Stimulated activated CD4-positive, alpha-beta T cell treated with anti-CD3 and anti-CD28 coated beads, Interleukin-15, amount 100 ng/mL, for 24 hours (primary cell): ENCODE measurements at places on chromosomes 2 and 18.

DNA sequence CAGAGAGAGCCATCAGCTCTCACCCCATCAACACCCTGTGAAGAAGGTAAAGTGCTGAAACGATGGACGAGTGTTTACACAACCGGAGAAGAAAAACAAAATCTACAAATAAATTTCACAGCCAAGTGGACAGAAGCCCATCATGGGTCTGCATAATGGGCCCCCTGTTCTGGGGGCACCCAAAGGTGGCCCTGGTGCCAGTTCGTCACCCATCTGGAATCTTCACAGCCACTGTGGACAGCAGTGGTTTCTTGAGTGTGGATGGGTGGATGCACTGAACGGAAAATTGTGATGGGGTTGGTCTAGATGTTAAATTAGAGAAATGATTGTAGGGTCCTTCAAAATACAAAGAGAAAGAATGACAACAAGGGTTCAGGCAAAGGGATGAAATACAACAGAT is 38.8 kb downstream of the ANKMY1 start:
- no peak for DNase-seq

- no peak for DNase-seq
These were observed 55.6 kb downstream of the TGFA start for GRCh38 chr2:70498054-70498453.

DNA sequence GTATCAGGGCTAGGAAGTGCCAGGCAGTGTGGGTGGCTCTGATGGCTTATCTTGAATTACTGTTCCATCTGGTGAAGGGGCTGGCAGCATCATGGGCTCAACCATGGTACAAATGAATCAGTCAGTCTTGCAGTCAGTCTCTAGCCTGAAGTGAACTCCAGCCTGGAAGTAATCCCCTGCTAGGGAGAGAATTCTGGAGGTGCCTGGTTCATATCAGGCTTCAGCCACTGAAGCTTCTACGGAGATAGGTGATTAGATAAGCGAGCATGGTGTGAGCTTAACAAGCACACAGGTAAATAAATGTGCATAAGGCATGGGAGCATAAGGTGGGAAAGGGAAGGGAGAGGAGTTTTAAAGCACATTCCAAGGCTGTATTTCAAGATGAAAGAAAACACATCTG is 541.7 kb downstream of the MBD2 start:
- no peak for DNase-seq

DNA sequence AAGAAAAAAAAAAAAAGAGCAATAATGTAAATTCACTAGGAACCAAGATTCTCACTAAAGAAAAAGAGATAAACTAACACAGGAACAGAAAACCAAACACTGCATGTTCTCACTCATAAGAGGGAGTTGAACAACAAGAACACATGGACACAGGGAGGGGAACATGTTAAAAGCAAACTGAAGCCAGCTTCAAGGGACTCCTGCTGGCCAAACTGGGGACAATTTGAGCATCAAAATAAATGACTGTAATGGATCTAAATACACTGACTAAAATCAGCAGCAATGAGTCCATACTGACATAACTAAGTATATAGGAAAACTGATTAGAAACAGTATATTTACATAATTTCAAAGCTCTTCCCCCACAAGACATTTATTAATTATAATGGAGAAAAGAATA is 73.0 kb downstream of the FARSB start:
- DNase-seq: no peak

- DNase-seq: peak; percentile 5
These were observed 27.9 kb downstream of the RMND5A start for GRCh38 chr2:86747711-86748639.

DNA sequence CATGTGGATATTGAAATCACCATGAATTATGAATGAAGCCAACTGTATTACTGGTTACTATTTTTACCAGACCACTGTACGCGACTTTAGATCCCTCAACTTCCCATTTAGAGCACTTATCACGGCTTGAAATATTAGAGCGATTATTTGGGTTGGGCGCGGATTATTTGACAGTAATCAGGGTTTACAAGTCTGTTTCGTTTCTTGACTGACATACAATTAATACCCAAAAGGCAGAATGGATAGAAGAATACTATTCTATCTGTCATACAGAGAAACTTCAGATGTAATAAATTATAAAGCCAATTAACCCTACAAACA is 496 bp upstream of the NAPG start:
- DNase-seq: no peak

GRCh38 chr2:218028562-218029348 is 26.0 kb upstream of the TNS1 start:
- no peak for DNase-seq

DNA sequence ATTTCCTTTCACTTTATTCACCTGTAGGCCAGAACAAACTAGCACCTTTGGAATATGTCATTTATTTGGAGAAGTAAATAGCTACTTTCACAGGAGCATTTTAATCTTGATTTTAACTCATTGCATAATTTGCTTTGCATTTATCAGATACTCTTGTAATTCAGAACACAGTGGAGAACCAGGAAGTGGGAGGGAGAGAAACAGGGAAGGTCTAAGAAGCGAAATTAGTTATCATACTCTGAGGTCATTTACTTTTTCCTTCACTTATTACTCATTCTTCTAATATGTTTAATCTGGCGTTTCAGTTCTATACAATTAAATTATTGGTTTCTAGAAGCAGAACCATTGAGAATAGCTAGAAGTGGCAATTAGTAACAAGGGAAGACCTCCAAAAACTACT is 20.7 kb downstream of the RBM44 start:
- no peak for DNase-seq

GRCh38 chr2:115105966-115106365 is 663.5 kb downstream of the DPP10 start:
- DNase-seq: no peak

DNA sequence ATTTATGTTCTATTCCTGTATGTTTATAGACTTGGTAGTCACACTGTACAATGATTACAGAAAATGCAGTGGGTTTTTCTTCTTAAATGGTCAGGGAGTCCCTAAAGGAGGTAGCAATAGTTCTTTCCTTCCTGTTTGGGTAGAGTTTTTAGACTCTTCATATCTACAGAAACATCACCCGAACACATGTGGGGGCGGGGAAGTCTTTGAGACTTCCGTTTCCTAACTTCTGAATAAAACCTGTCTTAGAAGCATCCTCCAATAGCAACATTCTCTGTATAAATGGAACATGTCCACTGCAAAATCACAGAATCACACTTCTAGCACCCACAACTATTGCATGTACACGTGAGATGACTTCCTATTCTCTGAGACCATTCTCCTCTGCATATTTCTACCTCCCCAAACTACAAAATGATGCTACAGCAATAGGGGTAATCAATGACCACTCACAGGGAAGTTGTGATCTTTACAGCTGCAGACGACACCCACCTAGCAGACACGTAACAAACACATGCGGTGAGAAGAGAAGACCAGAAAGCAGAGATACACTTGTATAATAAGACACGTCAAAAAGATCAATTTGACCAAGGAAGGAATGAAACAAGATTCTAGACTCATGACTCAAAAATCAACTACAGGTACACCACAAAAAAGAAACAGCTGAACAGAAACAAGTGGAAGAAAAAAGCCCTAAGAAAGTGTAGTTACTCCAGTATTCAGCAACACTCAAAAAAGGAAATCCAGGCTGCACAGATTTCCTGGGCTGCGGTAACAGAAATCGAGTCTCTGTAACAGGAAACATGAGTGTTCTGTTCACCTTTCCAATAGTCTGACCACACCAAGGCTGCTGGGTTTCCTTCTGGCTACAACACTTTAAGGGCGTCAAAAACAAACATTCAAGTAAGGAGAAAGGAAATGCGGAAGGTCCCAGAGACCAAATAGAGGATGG is 120.4 kb downstream of the ZNF516 start:
- peak; percentile 68 for DNase-seq

DNA sequence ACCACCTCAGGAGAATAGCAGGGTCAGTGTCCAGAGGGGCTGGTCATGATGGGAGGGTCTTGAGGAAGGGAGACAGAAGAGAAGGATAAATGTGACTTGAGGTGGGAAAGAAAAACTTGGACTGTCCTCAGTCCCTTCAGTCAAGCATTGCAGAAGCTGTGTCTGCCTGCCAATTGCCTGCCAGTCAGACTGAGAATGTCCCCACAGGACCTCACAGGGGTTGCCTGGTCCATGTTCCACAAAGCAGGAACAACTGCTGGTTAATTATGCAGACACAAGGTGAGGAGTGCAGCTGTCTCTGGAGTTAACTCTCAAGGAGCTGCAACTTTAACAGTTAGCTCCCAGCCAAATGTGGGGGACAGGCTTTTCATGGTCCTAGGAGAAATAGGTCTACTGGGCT is 75.7 kb downstream of the TRIM43 start:
- no peak for DNase-seq

DNA sequence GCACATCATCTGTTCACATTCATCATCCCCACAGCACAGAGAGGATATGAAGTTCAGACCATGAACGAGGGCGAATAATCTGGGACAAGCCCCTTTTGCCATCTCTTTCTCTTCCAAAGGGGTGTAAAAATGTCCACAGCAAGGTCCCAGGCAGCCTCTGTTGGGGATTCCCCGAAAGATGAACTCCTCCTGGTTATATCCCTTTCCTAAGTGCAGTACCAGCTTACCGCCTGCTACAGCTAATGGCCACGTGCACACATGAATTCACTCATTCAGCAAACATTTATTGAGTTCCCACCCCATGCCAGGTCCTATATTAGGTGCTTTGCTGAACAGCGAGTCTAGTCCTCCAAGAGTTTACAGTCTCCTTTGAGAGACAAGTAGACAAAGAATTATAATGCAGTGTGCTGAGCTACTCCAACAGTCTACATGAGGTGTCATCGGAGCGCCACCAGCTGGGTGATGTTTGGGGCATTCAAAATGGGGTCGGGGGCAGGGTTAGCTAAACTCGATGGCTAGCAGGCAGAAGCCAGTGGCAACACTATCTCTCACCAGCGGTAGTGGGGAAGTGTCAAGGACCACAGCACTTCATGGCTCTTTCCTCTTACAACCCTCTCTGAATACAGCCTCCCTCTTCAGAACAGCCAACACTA is 228.9 kb downstream of the TMEM163 start:
- DNase-seq: no peak

- DNase-seq: no peak
These were observed 75.0 kb upstream of the SPRED2 start for GRCh38 chr2:65507102-65508069.

GRCh38 chr2:31578316-31578715 is 2.4 kb downstream of the SRD5A2 start:
- no peak for DNase-seq

DNA sequence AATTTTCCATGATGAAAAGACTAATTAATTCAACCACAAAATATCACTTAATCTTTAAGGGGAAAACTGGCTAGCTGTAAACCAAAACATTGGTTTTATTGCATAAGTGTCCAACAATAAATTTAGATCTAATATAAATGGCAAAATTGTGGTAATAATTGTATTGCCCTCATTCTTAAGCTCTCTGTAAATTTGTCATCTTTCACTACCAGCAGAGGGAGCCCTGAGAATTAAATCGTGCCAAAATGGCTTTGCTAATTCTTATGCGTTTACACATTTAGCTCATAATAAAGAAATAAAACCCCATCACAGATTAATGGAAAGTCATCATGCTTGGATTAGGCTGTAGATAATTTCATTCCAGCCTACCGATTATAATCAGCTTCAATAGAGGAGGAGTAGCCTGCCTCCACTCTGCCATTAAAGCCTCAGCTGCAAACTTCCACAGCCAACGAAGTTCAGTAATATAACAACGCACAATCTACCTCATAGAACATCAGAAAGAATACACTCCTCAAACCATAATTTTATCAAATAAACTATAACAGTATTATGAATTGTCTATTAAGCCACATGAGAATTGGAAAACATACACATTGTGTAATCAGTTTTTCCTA is 70.0 kb upstream of the ATP5MC3 start:
- DNase-seq: peak; percentile 17

- DNase-seq: no peak
These were observed 633.4 kb upstream of the CELF4 start for GRCh38 chr18:38198956-38199355.

DNA sequence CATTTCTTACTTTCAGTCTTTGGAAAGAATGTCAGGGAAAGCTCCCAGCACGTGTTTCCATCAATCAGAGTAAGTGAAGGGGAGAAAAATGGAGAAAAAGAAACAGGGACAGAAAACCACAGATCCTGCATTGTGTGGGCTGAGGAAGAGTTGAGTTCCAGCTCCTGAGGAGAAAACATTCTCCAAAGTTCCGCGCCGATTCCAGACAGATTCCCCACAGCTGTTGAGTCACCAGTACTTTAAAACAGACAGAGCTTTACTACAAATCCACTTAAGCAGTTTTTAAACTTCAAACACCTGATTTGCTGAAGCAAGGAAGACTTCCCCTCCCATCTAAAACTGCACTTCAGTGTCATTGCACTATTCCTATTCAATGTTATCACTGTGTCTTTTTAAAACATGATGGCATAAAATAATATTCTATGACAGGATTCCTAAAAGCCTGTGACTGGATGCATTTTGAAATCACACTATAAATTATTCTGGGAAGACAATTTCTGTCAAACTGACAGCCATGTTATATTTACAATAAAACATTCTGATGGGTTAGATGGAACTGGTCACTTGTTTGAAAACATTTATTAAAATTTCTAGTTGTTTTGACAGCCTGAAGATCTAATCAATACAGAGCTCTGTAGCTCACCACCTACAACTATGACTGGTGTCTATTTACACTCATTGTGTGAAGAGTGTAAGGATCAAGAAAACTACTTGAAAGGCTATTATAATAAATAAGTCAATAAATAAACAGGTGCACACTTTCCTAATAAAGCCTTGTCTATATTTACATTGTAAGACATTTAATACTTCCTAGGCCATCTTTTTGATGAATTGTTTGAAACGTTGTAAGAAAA is 40.9 kb downstream of the TCF4 start:
- no peak for DNase-seq

GRCh38 chr2:159710601-159711180 is 1.6 kb upstream of the MARCHF7 start:
- DNase-seq: no peak

DNA sequence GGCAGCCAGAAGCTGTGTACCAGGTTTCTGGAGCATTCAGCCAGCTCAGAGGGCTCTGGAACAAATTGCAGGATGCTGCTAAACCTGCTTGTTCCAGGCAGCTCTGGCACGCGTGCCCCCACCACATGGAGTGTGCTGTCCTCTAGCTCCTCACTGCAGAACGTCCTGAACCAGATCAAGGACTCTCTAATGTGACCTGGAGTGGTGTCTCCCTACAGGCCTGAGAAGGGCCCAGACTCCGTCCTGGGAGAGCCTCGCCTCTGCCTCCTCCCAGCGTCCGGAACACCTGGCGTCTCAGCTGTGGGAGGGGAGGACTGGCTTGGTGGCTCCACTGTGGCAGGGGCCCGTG is 115.6 kb upstream of the GPC1 start:
- no peak for DNase-seq

GRCh38 chr2:197706839-197707207 is 1.7 kb downstream of the MARS2 start:
- no peak for DNase-seq
